ENCODE measurements at places on chromosomes 6 and 20.
A peak's percentile ranks its signal among the peaks of the same experiment; 100 is the strongest.

GRCh38 chr20:14012671-14013070 lies 17.4 kb downstream of the MACROD2 start:
- no peak for DNase-seq

- no peak for DNase-seq
These were observed 141.3 kb downstream of the PREX1 start for GRCh38 chr20:48686238-48687116.

DNA sequence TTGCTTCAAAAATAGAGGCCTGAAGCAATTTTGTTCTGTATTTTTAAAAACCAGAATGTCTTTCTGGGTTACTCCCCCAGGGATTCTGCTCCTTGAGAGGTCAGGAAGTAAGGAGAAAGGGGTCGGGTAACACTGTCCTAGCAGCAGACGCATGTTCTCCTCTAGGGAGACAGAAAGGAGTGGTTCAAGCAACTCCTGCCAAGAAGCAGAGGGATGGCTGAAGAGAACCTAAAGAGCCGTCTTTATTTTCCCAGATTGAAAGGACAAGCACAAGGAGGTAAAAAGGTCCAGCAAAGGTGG lies 58.0 kb upstream of the SLC4A11 start:
- no peak for DNase-seq

GRCh38 chr20:18511571-18511970 lies 3.8 kb downstream of the SEC23B start:
- DNase-seq = peak; percentile 9

- DNase-seq = no peak
These were observed 174.2 kb downstream of the DLL1 start for GRCh38 chr6:170116636-170117035.

- no peak for DNase-seq
These were observed 8.2 kb upstream of the ASCC3 start for GRCh38 chr6:100889351-100889750.

- peak; percentile 57 for DNase-seq
These were observed 632 bp downstream of the PRKN start for GRCh38 chr6:162726947-162727321.

GRCh38 chr20:20102716-20103258 lies 50.5 kb downstream of the CFAP61 start:
- no peak for DNase-seq

DNA sequence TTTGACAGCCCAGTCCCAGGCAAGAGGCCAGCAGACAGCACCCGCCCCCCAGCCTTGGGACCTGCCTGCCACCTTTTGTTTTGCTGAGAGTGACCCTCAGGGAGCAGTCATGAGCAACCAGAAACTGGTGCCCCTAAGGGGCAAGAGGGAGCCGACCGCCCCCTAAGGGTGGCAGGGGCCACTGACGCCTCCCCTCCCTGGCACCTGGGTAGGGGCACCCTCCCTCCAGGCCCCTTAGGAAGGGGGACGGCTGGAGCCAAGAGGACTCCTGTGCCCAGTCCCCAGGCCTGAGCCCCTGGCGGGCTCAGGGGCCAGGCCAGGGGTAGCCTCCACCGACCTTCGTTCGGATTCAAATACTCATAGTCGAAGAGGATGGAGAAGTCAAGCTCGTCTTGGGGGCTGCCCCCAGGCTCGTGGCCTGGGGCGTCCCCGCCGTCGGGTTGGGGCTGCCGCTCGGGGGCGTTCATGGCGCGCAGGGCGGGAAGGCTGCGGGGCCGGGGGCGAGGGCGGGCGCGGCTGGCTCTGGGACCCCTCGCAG lies 417 bp downstream of the NFATC2 start:
- peak; percentile 79 for DNase-seq

GRCh38 chr6:3926150-3926482 lies 76.9 kb downstream of the FAM50B start:
- no peak for DNase-seq

GRCh38 chr6:36431197-36431596 lies 11.5 kb downstream of the PXT1 start:
- no peak for DNase-seq

- DNase-seq = no peak
These were observed 38.0 kb downstream of the TTLL9 start for GRCh38 chr20:31908424-31908823.

Data from common myeloid progenitor, CD34-positive (primary cell).